ENCODE measurements at places on chromosomes 7 and 10.

GRCh38 chr7:142407939-142408570, 150.2 kb upstream of the PRSS58 start:
- DNase-seq = no peak

DNA sequence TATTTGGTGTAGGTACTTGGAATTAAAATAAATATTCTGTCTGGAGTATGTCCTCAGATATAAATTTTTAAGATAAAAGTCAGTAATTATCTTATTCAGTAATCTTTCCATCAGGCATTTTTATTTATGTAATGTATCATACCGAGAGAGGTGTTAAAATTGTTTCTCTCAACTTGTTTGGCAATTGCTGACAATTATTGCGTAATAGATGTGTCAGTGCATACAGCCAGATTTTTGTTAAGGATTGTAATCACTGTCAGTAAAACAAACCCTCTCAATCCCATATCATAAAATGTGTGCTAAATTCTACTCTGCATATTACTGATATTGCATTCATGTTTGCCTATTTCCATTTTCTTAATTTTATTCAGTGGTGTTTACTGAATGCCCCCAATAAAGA, 69.2 kb downstream of the CNTNAP2 start:
- DNase-seq = no peak

GRCh38 chr10:44020322-44021111, 364.4 kb downstream of the CXCL12 start:
- DNase-seq = no peak

- DNase-seq = no peak
These were observed 8.7 kb downstream of the GALNTL5 start for GRCh38 chr7:151964951-151965350.

- DNase-seq = no peak
These were observed 243.0 kb downstream of the WDR37 start for GRCh38 chr10:1299041-1299726.

DNA sequence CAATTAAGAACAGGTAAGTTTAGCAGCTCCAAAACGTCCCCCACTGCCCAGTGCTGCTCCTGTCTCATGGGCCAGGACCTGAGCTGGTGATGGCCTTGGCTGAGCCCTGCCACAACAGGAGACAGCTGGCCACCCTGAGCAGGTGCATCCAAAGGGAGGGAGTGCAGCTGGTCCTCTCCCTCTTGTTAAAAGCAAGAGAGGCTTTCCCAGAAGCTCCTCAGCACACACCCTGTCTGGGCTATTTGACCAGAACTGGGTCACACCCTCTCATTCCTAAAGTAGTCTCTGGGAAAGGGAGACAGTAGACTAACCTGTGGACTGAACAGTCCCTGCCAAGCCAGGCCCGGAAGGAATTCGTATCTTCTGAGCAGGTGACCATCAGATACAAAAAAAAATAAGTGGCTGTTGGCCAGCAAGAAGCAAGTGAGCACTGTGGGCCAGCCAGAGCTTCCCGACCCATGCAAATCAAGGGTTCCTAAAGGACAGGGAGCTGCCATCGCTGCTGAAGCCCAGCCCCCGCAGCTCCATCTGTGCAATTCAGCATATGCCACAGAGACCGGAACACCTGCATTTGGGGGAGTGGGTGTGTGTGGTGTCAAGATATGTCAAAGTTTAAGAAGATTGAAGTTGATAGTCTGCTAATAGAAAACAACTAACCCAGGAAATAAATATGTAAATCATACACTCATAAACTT, 2.1 kb upstream of the TMEM72 start:
- no peak for DNase-seq

DNA sequence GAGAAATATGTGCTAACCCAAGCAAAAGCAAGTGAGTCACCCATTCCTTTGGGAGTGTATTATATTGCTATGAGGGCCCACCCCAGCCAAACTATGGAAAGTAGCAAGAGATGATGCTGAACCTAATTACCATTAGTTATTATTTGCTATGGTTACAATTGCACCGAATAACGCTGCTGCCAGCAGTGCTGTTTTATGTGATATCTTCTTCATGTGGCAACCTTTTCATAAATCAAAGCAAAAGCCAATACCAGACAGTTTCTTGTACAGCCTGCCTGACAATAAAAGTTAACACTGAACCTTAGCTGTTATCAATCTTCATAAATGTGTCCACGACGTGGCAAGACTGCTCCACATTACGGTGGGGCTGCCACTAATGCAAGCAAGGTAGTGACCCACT, 241.7 kb upstream of the PLXNA4 start:
- DNase-seq = no peak

DNA sequence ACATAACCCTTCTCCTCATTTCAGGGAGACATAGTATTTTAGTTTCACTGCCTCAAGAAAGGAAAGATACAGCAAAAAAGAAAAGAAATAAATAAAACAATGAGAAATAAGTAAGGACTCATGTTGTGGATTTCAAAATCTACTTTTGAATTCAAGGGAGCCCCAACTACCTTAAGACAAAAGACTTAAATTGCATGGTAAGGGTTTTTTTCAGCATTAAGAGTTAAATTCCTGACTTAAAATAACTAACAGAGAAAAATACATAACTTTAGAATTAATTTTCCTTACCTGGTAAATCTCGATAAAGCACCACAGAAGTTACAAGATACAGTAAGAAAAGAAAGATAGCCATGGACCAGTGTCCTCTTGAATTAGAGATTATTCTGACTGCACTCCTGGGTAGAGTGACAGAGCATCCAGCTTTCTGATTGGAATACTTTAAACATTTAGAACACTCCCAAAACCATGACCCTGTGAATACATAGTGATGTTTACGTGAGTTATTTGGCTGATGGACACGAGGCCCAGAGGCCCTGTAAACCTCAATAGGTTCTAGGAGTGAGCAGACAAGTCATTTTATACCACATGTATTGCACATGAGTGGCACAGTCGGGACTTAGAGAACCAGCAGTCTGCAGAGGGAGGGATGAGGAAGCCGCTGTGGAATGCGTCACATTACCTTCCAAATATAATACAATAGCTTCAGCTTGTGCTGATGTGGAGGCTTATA, 292.5 kb upstream of the SEMA3C start:
- no peak for DNase-seq

DNA sequence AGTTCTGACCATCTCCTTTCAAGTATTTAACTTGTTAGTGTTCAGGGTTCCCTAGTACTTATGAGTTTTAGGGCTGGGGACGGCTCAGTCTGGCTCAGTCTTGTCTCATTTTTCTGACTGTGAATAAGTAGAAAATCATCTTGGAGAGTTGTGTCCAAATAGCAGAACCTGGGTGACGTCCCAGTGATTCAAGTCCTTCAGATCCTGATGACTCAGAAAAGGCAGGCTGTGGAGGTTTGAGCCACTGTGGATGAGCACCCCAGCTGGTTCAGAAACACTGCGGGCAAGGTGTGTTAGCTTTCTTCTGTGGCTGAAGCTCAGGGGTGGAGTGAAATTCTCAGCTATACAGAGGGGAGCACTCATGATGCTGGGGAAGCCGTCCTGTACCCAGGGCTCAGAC, 154.4 kb upstream of the NPY start:
- no peak for DNase-seq

GRCh38 chr7:40921589-40922315, 781.1 kb downstream of the INHBA start:
- no peak for DNase-seq

- no peak for DNase-seq
These were observed 283.8 kb downstream of the CDK14 start for GRCh38 chr7:90879924-90880323.

- no peak for DNase-seq
These were observed 50.2 kb downstream of the ELFN1 start for GRCh38 chr7:1720326-1720725.

- no peak for DNase-seq
These were observed 27.8 kb upstream of the TMEM178B start for GRCh38 chr7:141045842-141046620.

DNA sequence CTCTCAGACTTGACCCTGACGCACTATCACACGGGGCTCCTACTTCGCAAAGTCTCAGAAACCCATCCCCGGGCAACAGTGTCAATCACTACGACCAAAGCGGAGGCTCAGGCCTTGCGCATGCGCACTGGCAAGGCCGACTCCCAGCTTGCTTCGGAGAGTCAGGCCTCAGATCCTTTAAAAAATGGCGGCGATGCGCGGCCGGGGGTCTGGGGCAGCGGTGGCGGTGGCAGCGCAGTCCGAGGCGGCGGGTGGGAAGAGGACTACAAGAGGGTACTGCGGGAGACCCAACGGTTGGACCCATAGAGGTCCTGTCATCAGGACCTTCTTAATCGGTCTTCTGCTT, 196.9 kb downstream of the ZNF716 start:
- DNase-seq = no peak

GRCh38 chr7:30301751-30302150, 17.4 kb downstream of the ZNRF2 start:
- no peak for DNase-seq

GRCh38 chr7:907158-907980, 31.0 kb downstream of the GET4 start:
- no peak for DNase-seq

DNA sequence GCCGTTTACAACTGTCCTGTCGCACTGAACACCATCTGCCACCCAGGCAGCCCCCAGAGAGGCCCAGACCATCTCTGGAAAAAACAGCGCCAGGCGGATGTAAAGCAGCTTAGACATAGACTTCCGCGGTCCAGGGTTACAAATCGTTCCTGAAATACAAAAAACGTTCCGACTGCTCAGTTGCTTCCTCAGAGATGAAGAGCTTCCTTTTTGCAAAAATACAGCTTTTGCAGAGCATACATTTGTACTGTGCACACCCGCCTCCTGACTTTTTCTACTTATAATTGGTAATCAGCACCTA, 11.4 kb downstream of the DAGLB start:
- DNase-seq = no peak

GRCh38 chr10:30169342-30169741, 110.0 kb upstream of the JCAD start:
- DNase-seq = no peak

DNA sequence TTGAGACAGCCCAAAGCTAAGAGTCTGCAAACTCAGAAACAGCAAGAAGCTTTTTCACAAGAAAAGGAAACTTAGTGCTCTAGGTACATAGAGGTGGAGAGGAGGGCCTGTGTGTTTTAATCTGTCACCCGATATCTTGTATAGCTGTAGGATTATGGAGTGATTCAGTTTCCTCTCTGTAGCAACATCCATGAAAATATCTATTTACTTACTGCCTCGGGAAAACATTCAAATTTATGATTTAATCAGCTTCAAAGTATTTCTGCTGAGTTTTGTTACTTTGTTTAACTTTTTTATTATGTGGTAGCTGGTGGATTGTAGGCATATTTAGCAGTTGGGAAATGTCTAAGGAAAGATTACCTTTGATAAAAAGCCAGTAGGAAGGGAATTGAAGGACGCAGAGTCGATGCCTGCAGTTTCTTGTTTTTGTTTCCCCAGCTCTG, 292.0 kb downstream of the CCDC3 start:
- DNase-seq = no peak

DNA sequence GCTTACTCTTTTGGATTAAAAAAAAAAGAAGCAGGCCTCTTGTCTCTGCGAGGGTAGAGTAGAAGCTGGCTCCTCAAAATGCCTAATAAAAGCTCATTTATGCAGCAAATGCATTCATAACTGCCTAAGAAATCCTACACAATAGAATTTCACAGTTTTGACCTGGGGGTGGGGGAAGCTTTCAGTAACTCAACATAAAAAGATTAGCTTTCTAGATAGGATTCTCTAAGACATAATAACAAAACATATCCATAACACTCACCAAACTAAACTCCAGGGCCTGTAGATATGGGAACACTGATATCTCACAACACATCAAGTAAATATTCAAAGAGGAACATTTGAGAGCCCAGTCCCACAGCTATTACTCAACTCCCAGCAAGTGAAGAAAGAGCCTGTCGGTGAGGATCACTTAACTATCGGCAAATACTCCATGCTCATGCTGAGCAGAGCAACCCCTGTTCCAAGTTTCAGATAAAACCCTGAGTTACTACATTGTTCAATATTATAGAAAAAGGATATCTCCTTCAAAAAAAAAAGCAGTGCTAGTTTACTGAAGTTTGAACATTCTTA, 88.1 kb downstream of the COBL start:
- no peak for DNase-seq

DNA sequence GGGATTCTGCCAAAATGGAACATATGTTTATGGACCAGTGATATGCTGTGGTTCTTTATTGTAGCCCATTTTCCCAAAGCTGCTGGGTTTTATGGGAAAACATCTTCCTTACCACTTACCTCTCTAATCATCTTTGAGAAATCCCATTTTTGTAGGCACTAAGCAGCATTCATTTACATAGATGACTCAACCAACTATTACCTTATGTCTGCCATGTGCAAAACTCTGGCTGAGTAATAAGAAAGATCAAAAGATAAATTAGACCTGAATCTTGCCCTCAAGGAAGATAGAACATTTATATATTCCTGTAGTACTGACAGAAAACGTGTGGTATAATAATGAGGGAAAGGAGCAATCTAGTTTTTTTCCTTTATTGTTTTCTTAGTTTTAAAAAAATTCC, 24.3 kb downstream of the CBLL1 start:
- no peak for DNase-seq

Data from omental fat pad (tissue), 4 donors.